ENCODE measurements at places on chromosomes 11 and 22.

- DNase-seq: no peak
Observed at GRCh38 chr11:119314726-119315125, 2.2 kb downstream of the MCAM start.

DNA sequence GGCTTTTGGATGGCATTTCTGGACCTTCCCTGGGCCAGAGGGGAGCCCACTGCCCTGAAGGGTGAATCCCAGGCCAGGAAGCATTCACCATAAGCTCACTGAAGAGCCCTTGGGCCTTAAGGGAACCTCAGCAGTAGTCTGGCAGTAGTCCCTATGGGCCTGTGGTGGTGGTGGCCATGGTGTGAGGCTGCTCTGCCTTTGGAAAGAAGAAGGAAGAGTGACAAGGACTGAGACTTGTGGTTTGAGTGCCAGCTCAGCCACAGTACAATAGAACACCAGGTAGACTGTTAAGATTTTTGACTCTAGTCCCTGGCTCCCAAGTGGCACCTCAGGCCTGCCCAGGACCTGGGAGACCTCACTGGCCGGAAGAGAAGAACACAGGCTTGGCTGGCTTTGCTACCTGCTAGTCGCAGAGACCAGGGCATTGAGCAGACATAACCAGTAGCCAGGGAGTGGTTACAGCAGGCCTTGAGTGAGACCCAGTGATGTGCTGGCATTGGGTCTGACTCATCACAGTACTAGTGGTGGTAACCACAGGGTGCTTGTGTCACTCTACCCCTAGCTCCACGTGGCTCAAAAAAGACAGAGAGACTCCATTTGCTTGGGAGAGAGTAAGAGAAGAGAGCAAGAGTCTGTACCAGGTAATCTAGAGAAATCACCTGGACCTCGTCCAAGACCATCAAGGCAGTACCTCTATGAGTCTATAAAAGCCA, 259.8 kb upstream of the BLID start:
- peak; percentile 68 for DNase-seq

- no peak for DNase-seq
Observed at GRCh38 chr11:116993599-116993998, 104.6 kb downstream of the SIK3 start.

DNA sequence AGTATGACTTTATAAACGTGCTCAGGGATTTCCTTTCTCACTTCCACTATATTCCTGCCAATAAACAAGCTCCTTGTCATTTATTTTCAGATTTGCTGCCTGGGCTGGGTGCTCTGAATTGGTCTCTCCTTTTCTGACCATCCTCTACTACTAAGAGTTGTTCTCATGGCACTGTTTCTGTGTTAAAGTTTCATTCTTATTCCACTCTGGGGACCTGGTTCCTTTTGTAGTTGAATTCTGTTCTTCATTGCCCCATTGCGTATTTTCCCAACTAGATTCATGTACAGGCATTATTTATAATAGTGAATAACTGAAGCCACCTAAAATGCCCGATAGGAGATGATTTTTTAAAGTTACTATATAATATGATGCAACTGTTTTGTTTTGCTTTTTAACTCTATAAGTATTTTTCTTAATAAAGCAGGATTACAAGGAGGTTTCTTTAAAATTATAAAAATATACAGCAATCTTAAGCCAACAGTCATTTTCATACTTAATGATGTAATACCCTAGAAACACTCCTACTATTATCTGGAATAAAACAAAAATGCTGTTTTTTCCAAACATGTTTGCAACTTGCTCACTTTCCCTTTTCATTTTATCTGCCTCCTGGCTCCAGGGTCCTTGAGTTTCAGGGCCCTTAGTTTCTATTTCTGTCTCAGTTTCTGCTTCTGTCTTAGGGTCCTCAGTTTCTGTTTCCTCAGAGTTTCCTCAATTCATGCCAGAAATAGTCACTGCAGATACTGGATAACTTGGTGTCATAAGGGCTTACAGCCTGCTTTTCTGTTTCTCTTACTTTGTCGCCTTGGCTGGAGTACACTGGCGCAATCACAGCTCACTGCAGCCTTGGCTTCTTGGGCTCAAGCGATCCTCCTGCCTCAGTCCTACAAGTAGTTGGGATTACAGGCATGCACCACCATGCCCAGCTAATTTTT, 9.8 kb upstream of the FUT4 start:
- no peak for DNase-seq

GRCh38 chr11:59900366-59901126, 22.0 kb downstream of the OOSP3 start:
- no peak for DNase-seq
